ENCODE measurements at places on chromosomes 6 and 20.
A peak's percentile ranks its signal among the peaks of the same experiment; 100 is the strongest.

DNA sequence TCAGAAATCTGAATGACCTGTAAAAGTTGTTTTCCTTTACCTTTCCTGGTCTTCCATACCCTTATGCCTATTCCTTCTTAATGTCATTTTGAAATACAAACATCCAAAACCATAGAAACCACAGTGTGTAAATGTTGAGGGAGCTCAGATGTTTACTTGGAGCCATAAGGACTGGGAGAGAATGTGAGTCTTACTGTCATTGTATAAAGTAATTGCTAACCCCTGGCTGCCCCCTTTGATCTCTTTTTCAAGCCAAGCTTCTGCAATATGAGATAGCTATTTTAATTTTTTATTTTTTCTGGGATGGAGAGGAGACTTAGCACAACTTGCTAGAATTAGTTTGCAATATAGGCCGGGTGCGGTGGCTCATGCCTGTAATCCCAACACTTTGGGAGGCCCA is 124.4 kb upstream of the AKIRIN2 start:
- DNase-seq: no peak

GRCh38 chr6:39812853-39813533 is 20.8 kb downstream of the DAAM2 start:
- DNase-seq: no peak

GRCh38 chr6:7409740-7410139 is 20.1 kb downstream of the RIOK1 start:
- DNase-seq: no peak

DNA sequence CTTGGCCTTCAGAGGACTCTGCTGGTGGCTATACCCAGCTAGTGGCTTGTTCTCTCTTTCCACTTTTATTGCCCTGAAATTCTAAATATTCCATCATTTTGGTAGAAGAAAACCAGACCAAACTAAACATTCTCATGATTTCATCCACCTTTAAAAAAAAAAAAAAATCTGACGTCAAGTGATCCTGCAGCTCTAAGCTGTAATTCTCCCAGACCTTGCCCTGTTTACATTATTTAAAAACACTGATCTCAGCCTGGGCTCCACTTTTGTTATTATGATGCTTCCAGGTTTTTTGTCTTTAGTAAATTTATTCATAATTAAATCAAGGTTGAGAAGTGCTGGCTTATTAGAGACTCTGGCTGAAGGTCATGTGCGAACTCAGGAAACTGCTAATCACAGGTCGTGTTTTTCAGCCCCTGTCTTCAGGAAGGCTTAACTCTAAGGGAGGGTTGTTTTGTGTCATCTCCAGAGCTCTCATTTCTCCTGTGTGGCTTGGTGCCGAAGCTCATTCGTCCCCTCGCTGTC is 114.4 kb downstream of the MTHFD1L start:
- DNase-seq: no peak

DNA sequence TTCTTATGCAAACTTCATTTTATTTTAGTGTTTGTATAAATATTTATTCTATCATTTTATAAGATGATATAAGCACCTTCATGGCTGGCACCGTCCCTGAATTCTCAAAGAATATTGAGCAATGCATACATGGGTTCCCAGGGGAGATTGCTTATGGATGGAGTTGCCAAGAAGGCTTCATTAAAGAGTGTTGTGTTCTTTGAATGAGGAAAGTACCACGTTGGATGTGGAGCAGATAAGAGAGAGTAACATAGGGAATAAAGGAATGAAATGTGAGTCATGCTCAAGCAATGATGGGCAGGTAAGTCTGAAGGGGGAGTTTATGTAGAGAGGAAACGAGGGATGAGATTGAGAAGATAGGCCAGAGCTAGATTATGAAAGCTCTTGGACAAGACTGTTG is 10.3 kb downstream of the DSE start:
- DNase-seq: no peak

DNA sequence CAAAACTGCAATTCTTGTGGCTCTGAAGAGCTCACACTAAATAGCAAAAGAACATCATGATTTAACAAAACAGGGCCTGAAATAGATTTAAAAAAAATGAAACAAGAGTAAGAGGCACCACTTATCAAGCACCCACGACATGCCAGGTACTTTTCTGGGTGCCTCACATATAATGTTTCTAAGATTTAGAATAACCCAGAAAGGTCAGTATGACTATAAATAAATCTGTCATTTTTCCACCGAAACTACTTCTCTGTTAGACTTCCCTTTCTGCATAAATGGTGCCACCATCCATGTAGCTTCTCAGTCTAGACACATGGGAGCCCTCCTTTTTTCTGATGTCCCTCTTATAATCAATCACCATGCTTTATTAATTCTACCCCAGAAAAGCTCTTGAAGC is 652.4 kb upstream of the CHD6 start:
- no peak for DNase-seq

- no peak for DNase-seq
Observed at GRCh38 chr20:19519466-19519865, 238.6 kb upstream of the RIN2 start.

GRCh38 chr20:6450841-6451240 is 316.6 kb upstream of the BMP2 start:
- DNase-seq: no peak

GRCh38 chr20:45021631-45022030 is 55.3 kb downstream of the STK4 start:
- DNase-seq: no peak

- no peak for DNase-seq
Observed at GRCh38 chr6:69069881-69070280, 434.8 kb downstream of the ADGRB3 start.

DNA sequence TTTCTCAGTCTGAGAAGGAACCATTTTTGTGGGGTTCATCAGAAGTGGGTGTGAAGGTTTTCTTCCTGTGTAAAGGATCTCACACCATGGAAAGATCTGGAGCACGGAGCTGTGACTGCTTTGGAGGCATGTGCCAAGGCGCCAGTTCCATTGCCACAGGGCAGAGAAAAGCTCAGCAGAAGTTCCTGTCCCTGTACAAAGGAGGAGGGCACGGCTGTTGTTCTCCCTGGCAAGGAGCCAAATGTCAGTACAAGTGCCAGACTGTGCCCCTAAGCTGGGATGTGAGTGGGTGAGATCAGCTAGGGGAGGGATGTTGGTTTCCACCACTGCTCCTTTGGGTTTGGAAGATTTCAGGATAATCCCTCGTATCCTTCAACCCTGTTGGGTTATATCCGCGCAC is 117.3 kb downstream of the CRYBG1 start:
- DNase-seq: no peak

DNA sequence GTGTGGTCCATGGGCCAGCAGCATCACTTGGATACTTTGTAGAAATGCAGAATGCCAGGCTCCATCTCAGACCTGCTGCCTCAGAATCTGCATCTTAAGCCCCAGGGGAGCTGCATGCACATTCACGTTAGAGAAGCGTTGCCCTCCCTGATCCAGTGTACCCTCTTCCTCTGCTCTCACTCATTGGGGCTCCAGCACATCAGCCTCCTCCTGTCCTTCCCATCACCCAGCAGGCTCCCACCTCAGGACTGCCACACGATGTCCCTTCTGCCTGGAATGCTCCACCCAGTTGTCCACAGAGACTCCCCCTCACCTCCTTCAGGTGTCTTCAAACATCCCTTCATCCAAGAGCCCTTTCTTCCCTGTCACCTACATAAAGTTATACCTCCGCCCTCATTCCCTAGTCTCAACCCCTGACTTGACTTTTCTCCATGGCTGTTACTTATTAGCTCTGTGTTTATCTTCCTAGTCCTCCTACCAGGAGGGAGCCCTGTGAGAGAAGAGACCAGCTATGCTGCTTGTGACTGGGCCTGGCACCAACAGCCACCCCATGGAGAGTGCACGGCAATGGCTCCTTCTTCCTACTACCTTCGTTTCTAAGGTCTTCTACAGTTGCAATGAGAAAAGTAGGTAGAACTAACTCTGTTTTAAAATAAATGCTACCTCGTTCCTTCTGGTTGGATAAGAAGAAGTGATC is 3.3 kb upstream of the ACSS1 start:
- DNase-seq: no peak

- DNase-seq: no peak
Observed at GRCh38 chr20:58699623-58700107, 7.1 kb downstream of the NPEPL1 start.

- DNase-seq: no peak
Observed at GRCh38 chr20:31496761-31497295, 17.4 kb upstream of the HM13 start.

- no peak for DNase-seq
Observed at GRCh38 chr6:42257614-42258013, 40.0 kb upstream of the MRPS10 start.

DNA sequence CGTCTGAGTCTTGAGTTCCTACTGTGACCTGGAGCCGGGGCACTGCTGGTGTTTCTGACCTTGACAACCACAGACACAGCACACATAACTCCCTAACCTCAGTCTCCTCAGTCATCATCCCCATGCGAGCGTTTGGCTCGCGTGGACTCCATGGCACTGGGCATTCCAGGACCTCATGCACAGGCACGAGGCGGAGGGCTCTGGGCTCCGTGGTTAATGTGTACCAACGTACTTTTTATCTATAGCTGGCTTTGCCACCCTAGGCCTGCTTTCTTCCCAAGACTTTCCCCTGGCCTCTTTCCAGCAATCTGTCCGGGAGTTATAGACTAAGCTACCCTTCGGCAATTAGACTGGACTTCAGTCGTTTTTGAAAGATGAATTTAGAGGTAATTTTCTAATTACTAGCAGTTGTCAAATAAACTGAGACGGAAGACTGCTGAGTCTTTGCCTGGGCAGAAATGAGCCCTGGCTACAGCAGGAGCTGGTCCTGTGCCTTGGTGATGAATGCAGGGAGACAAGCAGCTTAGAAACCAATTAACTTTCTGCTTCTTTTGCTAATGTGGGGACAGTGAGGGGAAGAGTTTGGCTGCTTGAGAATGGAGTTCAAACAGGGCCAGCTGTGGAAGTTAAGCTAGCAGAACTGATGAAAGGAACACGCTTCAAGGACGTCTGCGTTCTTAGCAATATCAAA is 16.1 kb upstream of the CTCFL start:
- no peak for DNase-seq

GRCh38 chr6:95690328-95690727 is 113.0 kb downstream of the MANEA start:
- DNase-seq: no peak

- DNase-seq: no peak
Observed at GRCh38 chr6:148324297-148324985, 18.2 kb upstream of the SASH1 start.

GRCh38 chr20:47228654-47229053 is 127.8 kb downstream of the ZMYND8 start:
- no peak for DNase-seq

DNA sequence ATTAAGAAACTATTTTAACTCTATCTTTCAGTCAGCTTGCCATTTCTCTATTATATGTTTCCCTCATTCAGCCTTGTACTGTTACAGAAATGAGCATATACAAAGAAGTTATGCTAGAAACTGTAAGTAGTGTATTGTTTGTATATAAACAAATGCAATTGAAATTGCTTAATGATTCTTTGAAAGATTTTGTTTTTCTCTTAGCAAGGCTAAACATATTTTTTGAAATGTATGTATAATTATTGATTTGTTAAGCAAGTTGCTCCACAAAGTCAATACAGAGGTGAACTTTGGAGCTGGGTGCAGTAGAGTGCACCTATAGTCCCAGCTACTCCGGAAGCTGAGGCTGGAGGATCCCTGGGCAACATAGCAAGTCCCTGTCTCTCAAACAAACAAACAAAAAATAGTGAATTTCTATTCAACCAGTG is 253.6 kb downstream of the RNGTT start:
- DNase-seq: no peak

DNA sequence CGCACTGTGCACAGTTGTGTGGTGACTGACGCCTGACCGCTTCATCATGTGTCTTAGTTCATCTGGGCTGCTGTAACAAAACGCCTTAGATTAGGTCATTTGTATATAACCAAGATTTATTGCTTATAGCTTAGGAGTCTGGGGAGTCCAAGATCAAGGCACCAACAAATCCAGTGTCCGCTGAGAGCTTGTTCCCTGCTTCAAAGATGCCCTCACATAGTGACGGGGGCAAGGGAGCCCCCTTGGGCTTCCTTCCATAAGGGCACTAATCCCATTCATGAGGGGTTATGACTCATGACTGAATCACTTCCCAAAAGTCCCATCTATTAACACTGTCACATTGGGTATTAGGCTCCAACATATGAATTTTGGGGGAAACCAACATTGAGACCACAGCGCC is 34.6 kb downstream of the CYP24A1 start:
- DNase-seq: no peak

DNA sequence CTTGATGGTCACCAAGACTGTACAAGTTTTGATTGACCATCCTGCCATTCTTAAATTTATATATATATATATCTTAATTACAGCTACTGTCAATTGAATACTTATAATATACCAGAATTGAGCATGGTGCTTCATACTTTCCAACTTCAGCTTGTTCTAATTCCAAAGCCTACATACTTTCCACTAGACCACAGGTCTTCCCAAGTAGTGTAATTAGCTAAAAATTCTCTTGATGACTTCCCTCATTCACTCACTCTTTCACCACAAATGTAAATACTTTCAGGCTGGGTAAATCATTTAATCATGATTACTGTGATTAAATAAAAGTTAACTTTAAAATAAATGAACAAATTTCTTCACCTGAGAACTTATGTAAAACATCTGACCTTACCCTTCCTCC is 3.4 kb downstream of the ASF1A start:
- no peak for DNase-seq

DNA sequence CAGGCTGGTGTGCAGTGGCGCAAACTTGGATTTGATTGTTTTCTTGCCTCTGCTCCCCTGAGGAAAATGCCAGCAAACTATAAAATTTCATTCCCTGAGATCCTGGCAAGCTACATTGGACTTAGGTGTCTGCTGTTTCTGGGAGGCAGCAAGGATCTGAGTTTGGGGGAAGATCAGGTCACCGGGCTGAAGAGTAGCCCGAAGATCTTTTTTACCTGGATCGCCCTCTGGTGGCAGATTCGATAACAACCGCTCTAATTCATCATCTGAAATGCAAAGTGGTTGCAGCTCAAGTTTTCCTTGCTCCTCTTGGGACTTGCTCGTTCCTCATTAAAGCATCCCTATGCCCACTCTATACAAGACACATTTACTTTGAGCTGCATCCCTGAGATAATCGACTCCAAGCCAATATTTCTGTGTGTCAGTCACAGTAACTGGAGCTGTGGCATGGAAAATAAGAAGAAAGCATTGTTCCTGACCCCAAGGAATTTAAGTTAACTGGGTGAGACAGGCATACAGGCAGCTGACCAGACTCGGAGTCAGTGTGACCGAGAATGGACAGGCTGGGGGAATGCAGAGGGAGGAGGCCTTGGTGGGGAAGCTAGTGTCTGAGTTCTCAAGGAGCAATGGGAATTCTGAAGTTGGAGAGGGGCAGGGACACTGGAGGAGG is 131.8 kb upstream of the PROKR2 start:
- DNase-seq: peak; percentile 19

GRCh38 chr6:159260208-159260607 is 91.0 kb downstream of the FNDC1 start:
- no peak for DNase-seq

GRCh38 chr6:149055195-149055899 is 262.2 kb upstream of the TAB2 start:
- no peak for DNase-seq
